ENCODE measurements at places on chromosomes 7 and 10. TPM values are rescaled to one million over a fixed set of nuclear protein-coding genes. Genes with fewer than 3 reads are reported as not detected.

FAM13C gene
- total RNA-seq = 8.6 TPM

CALHM3 gene
- total RNA-seq = not detected

DNA sequence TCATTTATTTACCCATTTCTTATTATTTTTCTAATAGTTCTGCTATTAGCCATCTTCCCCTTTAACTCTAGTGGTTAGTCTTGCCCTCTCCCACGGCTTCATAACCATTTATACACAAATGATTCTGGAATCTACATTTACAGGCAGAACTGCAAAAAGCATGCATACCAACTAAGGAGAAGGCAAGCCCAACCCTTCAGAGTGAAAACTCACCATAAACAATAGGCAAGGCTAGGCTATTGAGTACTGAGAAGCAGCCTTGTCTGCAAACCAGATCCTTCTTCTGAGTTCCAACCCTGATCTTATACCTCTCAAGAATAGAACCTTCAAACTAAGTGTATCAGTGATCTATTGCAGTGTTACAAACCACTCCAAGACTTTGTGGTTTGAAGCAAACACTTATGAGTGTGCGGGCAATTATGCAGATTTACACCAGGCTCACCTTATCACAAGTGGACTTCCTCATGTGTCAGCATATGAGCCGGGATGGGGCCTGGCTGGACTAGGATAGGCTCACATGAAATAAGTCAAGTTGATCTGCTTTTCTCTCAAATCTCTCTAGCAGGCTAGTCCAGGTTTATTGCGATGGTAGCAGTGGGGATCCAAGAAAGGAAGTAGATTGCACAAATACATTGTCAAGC lies 896.9 kb upstream of the PHF14 start:
- DNase-seq = no peak

DNA sequence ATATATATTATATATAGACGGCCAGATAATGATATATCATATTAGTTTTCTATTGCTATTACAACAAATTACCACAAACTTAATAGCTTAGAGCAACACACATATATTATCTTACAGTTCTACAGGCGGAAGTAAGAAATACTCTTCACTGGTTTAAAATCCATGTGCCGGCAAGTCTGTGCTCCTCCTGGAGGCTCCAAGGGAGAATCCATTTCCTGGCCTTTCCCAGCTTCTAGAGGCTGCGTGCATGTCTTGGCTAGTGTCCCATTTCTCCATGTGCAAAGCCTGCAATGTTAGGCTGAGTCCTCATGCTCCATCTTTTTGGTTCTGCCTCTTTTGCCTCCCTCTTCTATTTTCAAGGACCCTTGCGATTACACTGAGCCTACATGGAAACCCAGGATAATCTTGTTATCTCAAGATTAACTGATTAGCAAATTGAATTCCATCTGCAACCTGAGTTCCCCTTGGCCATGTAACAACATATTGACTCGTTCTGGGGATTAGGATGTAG lies 23.9 kb upstream of the PNLIPRP3 start:
- no peak for DNase-seq

Data from heart right ventricle (tissue), 16 donors.